Activated T-cell treated with anti-CD3 and anti-CD28 coated beads, Interleukin-2, amount 50 U/mL, for 1 hour (primary cell): ENCODE measurements at places on chromosomes 7 and 10.

DNA sequence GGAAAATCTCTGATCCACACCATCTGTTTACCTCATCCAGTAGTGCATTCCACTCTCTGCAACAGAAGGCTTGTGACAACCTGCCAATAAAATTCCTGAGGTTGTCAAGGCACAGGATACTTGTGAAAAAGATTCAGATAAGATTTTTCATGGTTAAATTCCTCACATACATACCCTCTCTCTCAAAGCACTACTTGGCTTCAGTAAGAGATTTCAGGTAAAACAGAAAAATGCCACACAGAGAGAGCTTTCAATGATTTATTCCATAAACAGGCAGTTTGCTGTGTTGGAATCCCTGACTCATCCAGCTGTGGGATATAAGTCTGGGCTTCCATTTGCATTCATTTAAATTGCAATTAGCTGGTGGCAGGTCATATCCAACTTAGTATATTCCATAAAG lies 99.7 kb upstream of the CAV2 start:
- no peak for DNase-seq

GRCh38 chr10:60236869-60237524 lies 152.7 kb downstream of the ANK3 start:
- no peak for DNase-seq

GRCh38 chr7:7324698-7325097 lies 142.4 kb downstream of the C1GALT1 start:
- no peak for DNase-seq

DNA sequence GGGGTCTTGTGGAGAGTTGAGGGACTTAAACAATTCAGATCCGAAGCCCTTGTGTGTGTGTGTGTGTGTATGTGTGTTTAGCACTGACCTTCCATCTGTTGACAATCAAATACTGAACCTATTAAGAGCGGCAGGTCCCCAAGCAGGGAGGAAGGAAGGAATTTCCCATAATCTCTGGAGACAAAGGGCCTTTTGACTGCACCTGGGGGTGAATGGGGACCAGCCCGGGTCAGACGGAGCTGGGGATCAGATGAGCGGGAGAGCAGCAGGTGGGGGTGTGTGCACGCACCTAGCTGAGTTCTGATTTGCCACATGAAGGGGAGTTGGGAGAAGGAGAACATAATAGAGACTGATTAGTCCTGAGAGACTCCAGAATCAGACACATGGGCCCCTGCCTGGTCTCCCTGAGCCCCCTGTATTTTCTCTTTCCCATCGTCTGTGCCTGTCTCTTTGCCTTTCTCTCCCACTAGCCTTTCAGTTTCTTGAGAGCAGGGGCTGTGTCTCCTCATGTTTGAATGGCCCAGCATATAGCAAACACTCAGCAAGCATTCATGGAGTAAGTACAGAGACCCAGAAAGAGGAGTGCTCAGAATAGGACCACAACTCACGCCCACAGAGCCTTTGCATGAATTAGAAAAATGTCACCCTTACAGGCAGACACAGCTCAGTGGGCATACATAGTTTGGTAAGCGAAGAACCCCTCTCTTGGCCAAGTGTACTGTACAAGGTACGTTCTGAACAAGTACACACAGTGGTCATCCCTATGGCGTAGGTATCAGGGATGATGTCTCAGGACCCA lies 288.3 kb upstream of the HABP2 start:
- no peak for DNase-seq

DNA sequence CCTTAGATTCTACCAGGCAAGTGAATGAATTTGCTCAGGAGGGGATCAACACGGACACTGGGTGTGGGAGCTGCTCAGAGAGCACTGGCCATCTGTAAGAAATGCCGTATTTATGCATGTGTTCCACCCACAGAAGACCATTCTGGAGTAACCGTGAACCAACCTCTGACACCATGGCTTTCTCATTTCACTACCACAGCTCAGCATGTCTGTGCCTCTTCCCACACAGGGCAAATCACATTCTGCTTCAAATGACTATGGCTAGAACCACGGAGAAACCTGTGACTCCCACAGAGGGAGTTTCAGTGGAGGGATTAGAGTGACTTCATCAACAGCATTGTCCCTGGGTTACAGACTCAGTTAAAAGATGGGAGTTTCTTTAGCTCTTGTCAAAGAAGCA lies 893.4 kb downstream of the XPNPEP1 start:
- DNase-seq: no peak

DNA sequence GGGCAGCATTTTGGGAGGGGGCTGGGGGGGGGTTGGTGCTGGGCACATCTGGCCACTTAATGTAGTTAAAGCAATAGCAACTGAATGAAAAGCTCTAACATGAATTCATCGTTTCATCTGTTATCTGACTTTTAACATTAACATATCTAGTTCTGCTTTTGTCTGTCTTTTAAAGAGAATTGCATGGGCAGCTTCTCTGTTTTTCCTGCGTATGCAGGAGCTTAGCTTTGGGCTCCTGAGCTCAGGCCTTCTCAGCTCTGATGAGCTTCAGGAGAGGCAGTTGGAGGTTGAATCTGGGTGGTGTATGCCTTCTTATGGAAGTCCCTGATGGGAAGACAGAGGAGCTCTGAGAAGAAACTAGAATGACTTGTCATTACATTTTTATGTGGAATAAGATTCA lies 58.4 kb downstream of the DNAJB6 start:
- DNase-seq: peak; percentile 8
